ENCODE measurements at places on chromosomes 1 and 21.

DNA sequence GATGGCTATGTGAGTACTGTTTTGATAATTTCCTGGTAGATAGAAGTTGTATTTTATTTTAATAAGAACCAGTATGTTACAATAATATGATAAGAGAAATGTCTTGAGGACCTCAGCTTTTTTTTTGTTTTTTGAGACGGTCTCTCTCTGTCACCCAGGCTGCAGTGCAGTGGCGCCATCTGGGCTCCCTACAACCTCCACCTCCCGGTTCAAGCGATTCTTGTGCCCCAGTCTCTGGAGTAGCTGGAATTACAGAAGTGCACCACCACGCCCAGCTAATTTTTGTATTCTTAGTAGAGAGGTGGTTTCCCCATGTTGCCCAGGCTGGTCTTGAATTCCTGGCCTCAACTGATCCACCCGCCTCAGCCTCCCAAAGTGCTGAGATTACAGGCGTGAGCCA is 968.1 kb upstream of the ADGRL4 start:
- DNase-seq: no peak

GRCh38 chr1:206798384-206798996 is 26.2 kb upstream of the IL10 start:
- DNase-seq: no peak

DNA sequence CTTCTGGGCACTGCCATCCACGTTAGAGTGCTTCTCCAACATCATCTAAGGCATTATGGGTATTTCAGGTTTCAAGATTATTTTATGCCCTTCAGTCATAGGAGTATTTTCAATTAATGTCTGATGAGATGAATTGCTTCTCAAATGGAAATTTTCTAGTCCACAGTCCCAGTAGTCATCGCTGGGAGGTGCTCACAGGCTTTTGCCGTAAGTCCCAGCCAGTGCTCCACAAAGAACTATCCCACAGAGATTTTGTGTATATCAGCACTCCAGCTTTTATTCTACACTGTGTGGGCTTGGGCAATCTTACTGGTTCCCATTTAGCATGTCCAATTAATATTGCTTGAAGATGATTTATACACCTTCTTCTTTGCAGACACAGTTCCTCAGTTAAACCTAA is 61.0 kb downstream of the SMYD2 start:
- no peak for DNase-seq

DNA sequence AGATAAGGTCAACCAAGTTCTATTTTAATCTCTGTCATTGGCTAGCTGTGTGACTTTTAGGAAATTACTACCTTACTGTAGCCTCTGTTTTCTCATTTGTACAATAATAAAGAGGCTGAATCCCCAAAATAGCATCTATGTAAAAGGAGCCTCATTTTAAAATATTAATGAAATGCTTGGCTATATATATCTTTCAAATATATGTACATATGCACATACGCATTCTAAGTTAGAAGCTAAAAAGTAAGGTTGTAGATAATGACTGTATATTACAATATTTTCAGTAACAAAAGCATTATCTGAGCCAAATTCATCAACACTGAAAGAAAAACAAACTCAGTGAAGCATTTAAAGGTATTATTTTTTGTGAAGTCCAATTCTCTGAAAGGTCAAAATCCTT is 44.6 kb downstream of the TYW3 start:
- DNase-seq: no peak

GRCh38 chr1:64502931-64503330 is 33.0 kb downstream of the CACHD1 start:
- DNase-seq: no peak

DNA sequence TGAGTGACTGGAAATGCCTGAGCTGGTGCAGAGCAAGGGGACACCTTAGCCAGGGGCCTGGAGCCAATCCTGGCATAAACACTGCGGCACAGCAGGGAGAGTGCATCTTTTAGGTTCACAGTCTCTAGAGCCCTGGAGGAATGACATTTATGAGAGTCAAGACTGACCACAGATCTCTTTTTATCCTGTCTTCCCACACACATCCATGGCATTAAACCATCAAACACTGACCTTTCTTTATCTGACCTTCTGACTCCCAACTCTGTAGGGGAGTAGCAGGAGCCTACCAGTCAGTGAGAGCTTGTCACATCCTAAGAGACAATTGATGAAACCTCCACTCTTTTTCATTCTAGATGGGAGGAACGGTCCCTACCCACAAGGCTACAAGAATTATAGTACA is 7.9 kb downstream of the CD34 start:
- DNase-seq: no peak

GRCh38 chr1:184615301-184615700 is 139.4 kb downstream of the EDEM3 start:
- no peak for DNase-seq

- peak; percentile 63 for DNase-seq
Measured at GRCh38 chr1:209769171-209769904, 13.5 kb downstream of the TRAF3IP3 start.

DNA sequence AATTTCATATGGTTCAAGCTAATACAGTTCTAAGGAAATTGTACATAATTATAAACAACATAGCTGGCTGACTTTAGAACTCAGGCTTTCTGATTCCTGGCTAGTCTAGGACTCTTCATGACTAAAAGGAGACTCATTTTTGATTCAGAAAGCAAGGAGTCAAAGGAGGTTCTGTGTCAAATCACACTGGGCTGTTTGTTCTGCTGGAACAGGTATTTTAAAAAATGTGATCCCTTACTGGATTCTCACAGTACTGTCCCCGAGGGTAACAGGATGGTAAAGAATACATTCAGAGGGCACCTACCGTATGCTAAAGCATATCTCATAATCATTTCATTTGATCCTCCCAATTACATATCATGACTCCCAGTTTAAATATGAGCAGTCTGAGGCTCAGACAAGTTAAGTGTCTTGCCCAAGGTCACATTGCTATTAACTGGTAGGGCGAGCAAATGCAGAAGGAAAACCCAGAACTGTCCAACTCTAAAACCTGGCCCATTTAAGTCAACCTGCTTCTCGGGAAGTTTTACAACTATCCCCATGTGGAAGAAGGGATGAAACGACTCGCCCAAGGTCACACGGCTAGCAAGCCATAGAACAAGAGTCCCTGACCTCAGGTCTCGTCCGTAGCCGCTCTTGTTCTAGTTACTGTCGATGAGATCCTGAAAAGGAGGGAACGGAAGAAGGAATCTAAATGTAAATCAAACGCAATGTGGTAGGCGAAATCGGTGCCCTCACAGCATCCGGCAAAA is 675 bp downstream of the MYSM1 start:
- no peak for DNase-seq

- DNase-seq: no peak
Measured at GRCh38 chr1:77218477-77219165, 609 bp downstream of the PIGK start.

- DNase-seq: no peak
Measured at GRCh38 chr21:36892201-36892600, 74.3 kb downstream of the HLCS start.

DNA sequence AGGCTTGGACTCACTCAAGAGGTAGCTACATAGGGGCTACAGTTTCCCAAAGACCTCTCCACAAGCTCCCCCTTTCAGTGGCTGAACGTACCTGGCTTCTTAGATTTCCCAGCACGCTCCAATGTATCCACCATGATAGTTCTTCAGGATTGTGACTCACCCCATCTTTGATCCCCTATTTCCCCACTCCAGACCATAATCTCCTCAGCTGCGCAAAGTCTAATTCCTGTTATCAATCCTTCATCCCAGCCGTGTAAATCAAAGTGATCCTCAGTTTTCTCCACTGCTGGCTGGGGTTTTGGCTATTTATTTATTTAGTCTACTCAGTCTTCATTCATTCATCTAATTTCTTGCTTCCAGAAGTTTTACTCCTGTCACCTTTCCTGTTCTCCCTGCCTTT is 13.1 kb upstream of the CTPS1 start:
- no peak for DNase-seq

DNA sequence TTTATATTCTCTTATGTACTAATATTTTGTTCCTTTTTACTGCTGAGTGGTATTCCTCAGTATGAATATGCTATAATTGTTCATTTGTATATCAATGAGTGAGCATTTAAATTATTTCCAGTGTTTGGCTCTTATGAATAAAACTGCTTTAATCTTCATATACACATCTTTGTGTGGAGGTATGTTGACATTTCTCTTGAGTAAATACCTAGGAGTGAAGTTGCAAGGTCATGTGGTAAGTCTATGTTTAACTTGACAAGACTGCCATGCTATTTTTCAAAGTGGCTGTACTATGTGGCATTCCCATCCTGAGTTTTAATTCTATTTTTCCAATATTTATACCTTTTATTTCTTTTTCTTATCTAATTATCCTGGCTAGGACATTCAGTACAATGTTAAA is 124.2 kb downstream of the ADSS2 start:
- no peak for DNase-seq

GRCh38 chr1:175482071-175482451 is 261.3 kb downstream of the TNR start:
- no peak for DNase-seq

DNA sequence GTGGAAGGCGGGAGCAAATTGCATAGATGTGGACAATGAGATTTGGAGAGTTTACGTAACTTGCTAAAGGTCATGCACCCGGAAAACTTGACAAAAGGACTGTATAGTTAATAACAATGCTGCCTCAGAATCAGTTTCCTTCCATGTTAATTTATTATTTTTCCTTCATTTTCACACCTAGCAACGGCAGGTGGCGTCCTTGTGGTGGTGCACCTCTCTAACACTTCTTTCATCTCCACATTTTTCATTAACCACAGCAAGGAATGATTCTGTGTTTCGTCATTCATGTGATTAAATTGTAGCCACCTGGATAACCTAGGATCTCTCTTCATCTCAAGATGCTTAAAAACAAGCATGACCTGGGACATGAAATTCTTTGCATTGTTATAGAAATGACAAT is 2133.0 kb downstream of the NCAM2 start:
- no peak for DNase-seq

GRCh38 chr1:26053718-26054560 is 8.0 kb upstream of the SLC30A2 start:
- no peak for DNase-seq

GRCh38 chr1:169108863-169109560 is 2.5 kb downstream of the ATP1B1 start:
- no peak for DNase-seq

DNA sequence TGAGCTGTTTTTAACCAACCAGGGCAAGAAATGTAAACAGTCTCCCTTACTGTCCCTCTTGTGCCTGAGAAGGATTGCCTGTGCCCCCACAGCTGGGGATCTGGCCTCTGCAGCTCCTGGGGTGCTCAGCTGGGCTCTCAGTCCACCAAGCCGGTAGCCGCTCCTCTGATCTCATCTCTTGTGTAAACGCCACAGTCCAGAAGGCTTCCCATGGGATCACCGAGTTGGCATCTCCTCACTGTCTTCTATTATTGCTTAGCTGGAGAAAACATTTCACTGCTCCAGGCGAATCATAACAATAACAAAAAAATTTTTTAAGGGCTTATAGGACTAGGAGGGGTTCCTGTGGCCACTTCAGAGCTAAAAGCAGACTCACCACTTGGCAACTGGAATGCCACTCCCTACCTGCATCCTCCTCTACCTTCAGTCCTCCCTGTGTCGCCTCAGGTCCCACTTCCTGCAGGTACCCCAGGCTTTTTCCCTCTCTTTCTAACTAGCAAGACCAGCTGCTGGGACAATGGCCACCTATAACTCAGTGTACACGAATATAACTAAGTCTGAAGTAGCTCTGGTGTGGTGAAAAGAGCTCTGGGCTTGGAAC is 75.8 kb downstream of the ATP1A1 start:
- DNase-seq: no peak
